ENCODE measurements at places on chromosomes 7 and 10.
A peak's percentile ranks its signal among the peaks of the same experiment; 100 is the strongest.

GRCh38 chr10:26156019-26156418, 60.6 kb upstream of the GAD2 start:
- DNase-seq: no peak

DNA sequence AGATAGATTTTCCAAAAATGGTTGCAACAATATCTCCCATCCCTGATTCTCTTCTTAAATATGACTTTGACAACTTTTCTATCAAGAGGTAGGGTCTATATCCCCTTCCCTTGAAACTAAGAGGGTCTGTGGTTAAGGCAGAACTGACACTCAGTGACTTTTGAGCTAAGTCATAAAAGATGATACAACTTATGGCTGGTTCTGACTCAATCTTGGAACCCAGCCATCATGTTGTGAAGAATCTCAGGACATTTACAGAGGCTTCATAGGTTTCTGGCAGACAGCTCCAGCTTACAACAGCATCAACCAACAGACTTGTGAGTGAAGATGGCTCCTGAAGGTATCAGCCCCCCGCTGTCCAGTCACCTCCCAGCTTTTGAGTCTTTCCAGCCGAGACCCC, 203.5 kb downstream of the RNLS start:
- no peak for DNase-seq

- no peak for DNase-seq
Measured at GRCh38 chr10:131629026-131629770, 271.6 kb upstream of the PPP2R2D start.

DNA sequence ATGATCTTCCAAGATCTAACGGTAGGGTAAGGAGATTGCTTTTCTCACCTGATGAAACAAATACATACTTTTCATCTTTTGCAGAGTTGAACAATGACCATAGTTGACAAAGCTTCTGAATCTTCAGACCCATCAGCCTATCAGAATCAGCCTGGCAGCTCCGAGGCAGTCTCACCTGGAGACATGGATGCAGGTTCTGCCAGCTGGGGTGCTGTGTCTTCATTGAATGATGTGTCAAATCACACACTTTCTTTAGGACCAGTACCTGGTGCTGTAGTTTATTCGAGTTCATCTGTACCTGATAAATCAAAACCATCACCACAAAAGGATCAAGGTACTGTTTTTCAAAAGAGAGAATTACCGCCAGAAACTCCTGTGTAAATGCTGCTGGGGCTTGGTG, 79.9 kb downstream of the ANKRD61 start:
- DNase-seq: no peak

- peak; percentile 43 for DNase-seq
Measured at GRCh38 chr10:124296121-124296812, 122.5 kb downstream of the OAT start.

- DNase-seq: no peak
Measured at GRCh38 chr7:149719050-149719899, 54.1 kb downstream of the ZNF467 start.

- DNase-seq: no peak
Measured at GRCh38 chr10:57336341-57336740, 931.4 kb downstream of the IPMK start.

DNA sequence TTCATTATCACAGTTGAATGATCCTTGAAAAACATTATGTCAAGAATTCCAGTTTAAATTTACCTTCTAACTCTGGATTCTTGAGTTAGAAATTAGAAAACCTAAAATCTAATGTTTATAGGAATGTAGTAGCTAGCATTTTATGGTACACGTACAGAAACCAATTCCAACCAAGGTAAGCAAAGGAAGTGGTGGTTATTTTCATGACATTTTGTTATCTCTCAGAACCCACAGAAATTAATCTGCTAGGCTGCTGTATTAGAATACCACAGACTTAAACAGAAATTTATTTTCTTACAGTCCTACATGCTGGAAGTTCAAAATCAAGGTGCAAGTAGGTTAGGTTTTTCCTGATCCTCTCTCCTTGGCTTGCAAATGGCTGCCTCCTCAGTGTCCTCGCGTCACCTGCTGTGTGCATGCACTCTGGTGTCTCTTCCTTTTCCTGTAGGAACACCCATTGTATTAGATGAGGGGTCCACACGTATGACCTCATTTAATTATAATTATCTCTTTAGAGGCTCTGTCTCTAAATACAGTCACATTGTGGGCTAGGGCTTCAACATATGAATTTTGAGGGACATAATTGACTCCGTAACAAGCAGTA, 8.5 kb upstream of the CSTF2T start:
- no peak for DNase-seq

DNA sequence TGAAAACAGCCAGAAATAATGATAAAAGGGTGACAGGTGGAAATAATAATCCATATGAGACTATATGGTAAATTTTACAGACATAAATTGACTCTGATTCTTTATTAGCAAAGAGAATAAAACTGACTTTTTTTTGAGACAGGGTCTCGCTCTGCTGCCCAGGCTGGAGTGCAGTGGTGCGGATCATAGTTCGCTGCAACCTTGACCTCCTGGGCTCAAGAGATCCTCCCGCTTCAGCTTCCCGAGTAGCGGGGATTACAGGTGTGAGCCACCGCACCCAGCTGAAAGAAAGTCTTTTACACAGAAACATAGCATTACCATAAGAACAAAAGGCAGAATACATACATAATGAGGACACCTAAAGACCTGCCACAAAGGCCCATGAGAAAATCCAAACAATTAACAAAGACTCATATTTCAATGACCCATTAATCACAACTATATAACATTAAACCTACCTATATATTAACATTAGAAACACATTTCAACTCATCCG, 51.5 kb upstream of the DIP2C start:
- no peak for DNase-seq

DNA sequence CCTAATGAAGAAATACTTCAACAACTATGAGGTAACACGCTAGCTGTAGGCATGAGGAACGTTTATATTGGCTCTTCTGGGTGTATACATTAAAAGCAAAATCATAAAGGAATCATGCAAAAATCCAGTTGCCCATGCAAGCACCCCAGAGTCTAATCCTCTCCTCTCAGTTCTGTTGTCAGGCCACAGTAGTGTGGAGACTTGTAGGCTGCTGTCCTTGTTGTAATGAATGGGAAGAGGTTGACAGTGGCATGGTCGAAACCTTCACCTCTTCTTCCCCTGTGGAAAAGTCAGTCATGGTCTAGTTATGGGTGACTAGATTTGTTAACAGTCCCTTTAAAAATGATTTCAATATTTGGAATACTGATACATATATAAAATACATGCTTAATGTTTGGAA, 121.3 kb downstream of the CNOT4 start:
- DNase-seq: no peak

DNA sequence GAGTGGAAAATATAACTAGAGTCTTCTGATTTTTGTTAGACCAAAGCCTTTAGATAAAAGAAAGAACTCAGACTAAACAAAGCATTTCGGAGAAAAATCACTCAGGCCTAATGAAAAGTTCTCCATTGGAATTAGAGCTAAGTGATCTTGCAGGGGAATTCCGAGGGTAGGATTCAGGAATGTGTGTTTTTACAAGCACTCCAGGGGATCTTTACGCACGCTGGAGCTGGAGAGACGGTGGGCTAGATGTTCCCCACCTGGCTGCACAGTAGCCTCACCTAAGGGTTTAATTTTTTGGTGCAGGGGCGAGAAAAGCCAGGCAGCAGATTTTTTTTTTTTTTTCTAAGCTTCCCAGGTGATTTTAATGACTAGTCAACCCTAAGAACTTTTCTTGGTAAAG, 7.9 kb upstream of the PAPSS2 start:
- peak; percentile 62 for DNase-seq

GRCh38 chr10:118712930-118713634, 41.7 kb downstream of the CACUL1 start:
- DNase-seq: peak; percentile 21

DNA sequence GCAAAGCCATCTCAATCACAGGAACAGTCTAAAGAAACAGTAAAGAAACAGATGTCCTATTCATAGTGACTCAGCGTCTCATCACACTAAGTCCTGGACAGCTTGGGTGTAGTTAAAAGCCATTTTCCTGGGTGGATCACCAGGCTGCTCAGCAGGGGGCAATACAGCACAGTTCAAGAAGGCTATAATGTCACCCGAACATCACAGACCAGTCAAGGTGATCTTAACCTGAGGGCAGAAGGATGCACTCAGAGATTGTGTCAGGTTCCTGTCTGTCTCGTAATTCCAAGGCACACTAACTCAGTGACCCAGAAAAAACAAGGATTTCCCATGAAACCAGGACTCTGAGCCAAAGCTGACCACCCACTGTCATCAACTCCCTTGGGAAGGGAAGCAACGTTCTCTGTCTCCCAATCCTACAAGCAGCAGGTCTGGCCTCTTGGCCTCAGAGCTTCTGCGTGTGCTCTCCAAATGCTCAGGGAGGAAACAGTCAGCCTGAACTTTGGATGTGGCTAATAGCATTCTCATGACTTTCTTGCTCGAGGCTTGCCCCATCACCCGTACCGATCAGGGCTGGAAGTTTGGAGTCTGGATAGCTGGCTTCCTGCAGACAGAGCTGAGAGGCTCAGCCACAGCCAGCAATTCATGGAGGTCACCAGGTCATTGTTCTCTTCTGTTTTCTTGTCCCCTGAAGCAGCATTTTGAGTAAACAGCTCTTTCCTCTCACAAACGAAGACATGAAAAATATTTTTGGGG, 90.4 kb upstream of the FAM171A1 start:
- DNase-seq: no peak

- no peak for DNase-seq
Measured at GRCh38 chr10:80160361-80161320, 28.1 kb downstream of the PLAC9 start.

GRCh38 chr7:119413314-119413805, 859.6 kb upstream of the KCND2 start:
- DNase-seq: no peak

DNA sequence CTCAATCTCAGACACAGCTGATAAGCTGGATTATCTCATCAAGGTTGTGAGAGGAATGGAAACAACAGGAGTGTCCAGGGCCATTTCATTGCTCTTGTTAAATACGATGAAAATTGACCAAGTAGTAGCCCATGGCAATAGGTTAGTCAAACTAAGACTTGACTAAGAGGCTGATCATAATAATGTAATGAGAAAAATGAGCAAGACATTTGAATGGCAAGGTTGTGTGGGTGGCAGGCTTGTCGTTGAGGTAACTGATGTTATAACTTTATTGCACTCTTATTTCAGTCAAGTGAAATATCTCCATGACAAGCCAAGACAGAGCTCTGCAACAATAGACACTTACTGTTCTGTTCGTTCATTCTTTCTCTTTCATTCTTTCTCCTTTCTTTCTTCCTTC, 532.0 kb downstream of the GATA3 start:
- no peak for DNase-seq

DNA sequence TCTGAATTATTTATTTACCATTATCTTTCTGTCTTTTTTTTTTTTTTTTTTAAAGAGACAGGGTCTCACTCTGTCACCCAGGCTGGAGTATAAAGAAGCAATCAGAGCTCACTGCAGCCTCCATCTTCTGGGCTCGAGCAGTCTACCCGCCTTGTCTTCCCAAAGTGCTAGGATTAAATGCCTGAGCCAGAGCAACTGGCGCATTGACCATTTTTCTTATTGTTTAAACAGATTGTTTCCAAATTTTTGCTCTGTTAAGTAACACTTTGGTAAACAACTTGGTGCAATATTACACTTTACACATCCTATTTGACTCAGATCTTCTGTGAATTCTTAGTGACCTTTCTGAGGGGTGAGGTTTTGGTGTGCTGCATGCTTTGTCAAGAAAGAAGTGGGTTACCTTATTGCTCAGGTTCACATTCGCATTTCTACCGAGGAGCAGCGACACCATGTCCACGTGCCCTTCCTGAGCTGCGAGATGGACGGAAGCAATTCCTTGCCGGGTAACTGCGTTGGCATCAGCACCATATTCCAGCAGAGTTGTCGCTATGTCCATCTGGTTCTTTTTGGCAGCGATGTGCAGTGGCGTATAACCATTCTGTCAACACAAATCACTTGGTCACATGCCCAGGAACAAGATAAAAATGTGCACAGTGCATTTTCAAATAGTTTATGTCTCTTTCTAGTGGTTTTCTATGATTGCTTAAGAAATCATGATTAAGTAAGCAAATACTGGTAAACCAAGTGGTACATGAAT, 203.2 kb downstream of the ANK3 start:
- DNase-seq: no peak

- peak; percentile 43 for DNase-seq
Measured at GRCh38 chr7:107201795-107202450, 33.1 kb downstream of the HBP1 start.

DNA sequence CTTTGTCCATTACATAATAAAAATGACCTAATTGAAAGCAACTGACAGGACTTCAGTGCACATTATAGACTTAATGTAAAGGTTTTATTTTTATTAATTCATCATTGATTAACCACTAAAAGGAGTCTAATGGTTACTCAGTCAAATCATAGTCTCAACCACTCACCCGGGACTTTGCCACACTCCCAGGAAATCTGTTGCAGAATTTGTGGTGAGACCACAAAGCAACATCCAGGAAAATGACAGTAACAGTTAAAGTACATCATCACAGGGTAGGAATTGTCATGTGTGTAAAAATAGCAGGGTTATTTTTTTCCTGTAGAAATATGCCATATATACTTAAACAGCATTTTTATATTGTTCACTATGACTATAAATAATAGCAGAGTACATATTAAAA, 6.3 kb upstream of the HGF start:
- no peak for DNase-seq

- no peak for DNase-seq
Measured at GRCh38 chr10:92112462-92112861, 178.4 kb downstream of the CPEB3 start.

- no peak for DNase-seq
Measured at GRCh38 chr10:83603708-83604107, 535.6 kb upstream of the GHITM start.

DNA sequence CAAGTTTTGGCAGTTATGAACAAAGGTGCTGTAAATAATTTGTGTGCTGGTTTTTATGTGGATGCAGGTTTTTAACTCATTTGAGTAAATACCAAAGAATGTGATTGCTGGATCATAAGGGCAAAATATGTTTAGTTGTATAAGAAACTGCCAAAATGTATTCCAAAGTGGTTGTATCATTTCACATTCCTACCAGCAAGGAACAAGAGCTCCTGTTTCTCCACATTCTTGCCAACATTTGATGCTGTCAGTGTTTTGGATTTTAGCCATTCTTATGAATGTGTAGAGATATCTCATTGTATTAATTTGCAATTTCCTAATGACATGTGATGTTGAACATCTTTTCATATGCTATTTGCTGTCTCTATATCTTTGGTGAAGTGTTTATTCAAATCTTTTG, 207.3 kb upstream of the LRGUK start:
- no peak for DNase-seq

DNA sequence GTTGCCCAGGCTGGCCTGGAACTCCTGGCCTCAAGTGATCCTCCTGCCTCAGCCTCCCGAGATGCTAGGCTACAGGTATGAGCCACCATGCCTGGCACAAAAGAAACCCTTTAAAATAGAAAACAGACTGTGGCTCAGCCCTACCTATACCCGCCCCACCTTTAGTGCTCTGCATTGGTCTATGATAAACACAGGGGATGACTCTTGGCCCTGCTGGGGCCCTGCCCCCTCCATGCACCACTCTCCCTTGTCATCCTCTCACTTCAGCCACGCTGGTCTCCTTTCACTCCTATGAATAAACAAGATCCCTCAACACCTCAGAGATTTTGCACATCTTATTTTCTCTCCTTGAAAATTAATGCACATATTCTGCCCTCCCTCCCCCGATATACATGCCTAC, 251.4 kb upstream of the KLF14 start:
- DNase-seq: no peak

GRCh38 chr7:159139639-159140038, 5.0 kb downstream of the VIPR2 start:
- no peak for DNase-seq

- no peak for DNase-seq
Measured at GRCh38 chr7:6451224-6451705, 3.5 kb upstream of the DAGLB start.

Measured in iPS-NIHi11 (cell line).